ENCODE measurements at places on chromosomes 4 and X. TPM values are rescaled to one million over a fixed set of nuclear protein-coding genes. Genes with fewer than 3 reads are reported as not detected.

Gene SSX1
- total RNA-seq: not detected

GRCh38 chr4:100098681-100099080 is 91.6 kb downstream of the DDIT4L start:
- no peak overlapping the region for H3K27ac ChIP-seq
- H3K4me3 ChIP-seq: no peak overlapping the region
- H3K36me3 ChIP-seq: no peaks in the 10 kb centered on the region
- peaks cover 2% of the 10 kb centered on the region for H3K27me3 ChIP-seq
- no peak for DNase-seq

Gene PABPC5
- total RNA-seq: not detected

DNA sequence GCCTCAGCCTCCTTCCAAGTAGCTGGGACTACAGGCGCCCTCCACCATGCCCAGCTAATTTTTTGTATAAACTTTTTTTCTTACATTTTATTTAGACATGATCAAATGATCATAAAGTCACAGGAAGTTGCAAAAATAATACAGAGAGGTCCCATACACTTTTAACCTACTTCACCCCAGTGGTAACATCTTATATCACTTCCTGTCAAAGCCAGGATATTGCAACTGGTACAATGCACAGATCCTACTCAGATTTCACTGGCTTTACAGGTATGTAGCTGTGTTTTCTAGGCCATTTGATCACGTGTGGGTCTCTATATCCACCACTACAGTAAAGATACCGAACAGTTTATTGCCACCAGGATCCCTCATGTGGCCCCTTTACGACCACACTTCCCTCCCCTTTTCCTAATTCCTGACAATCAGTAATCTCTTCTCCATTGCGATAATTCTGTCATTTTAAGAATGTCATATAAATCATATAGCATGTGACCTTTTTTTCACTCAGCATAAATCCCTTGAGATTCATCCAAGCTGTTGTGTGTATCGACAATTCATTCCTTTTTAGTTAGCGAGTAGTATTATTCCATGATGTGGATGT is 18.0 kb downstream of the RPS6KA3 start:
- peaks cover 29% of the 10 kb centered on the region for H3K4me1 ChIP-seq
- DNase-seq: no peak
- H3K36me3 ChIP-seq: peaks cover 25% of the 10 kb centered on the region
- H3K4me3 ChIP-seq: no peak overlapping the region

GRCh38 chr4:127410201-127410600 is 222.6 kb upstream of the INTU start:
- no peak for DNase-seq
- no peak overlapping the region for H3K27ac ChIP-seq
- no peaks in the 10 kb centered on the region for H3K27me3 ChIP-seq
- H3K4me1 ChIP-seq: no peaks in the 10 kb centered on the region
- H3K36me3 ChIP-seq: no peaks in the 10 kb centered on the region

GRCh38 chr4:121952290-121952689 is 430 bp upstream of the TRPC3 start:
- no peaks in the 10 kb centered on the region for H3K36me3 ChIP-seq
- H3K27ac ChIP-seq: no peak overlapping the region
- peaks cover 17% of the 10 kb centered on the region for H3K4me1 ChIP-seq
- peak overlapping the region; percentile 56 for H3K4me3 ChIP-seq

DNA sequence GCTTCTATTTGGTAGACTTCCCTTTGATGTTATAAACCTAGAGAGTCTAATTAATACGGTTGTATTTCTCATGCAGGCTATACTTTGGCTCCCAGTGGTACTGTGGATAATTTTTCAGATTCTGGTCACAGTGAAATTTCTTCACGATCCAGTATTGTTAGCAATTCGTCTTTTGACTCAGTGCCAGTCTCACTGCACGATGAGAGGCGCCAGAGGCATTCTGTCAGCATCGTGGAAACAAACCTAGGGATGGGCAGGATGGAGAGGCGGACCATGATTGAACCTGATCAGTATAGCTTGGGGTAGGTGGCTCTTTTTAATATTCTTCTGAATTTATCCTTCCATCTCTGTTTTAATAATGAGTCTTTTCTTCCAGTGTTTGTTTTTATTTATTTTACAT is 249.7 kb downstream of the RAPGEF2 start:
- H3K36me3 ChIP-seq: peaks cover 9% of the 10 kb centered on the region
- H3K27me3 ChIP-seq: no peaks in the 10 kb centered on the region
- no peaks in the 10 kb centered on the region for H3K4me1 ChIP-seq
- DNase-seq: no peak

DNA sequence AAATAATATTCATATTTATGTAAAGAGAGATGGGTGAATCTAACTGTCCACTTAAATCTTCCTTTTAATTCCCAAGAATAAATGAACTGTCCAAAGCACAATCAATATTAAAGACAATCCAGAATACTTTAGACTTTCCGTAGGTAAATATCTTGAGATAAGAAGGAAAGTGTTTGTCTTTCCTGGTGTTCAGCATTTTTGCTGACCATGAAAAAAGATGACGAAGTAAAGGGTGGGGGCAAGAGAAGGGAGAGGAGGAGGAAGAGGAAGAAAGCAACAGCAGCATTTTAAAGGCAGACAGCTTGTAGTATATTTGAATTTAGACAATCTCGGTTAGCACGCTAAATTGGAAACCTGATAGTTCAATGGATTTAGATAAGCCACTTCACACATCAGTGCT is 498.2 kb downstream of the KCNIP4 start:
- H3K36me3 ChIP-seq: no peaks in the 10 kb centered on the region
- H3K4me3 ChIP-seq: no peak overlapping the region
- no peak for DNase-seq

Gene ZNF630
- total RNA-seq: 0.99 TPM

Gene BBS12
- total RNA-seq: 1.4 TPM

GRCh38 chr4:102627831-102628523 is 126.8 kb downstream of the NFKB1 start:
- peaks cover 62% of the 10 kb centered on the region for H3K4me1 ChIP-seq
- H3K4me3 ChIP-seq: no peak overlapping the region
- no peak overlapping the region for H3K27ac ChIP-seq
- H3K36me3 ChIP-seq: peaks cover 11% of the 10 kb centered on the region

DNA sequence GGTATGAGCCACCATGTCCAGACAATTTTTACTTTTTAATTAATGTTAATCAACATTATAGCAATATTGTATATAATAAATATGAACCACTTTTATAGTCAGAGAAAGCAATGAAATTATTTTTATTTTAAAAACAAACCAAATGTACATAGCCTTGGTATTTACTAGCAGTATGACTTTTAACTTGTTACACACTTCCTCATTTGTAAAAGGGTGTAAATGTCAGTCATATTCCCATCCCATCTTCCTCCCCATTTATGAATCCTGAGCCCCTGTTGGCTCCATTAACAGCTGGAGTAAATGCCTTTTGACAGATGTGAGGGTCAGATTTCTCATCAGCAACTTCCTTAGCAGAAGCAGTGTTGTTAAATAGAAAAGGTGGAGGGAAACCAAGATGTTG is 179.6 kb upstream of the SPRY1 start:
- no peaks in the 10 kb centered on the region for H3K36me3 ChIP-seq
- no peak overlapping the region for H3K27ac ChIP-seq
- H3K4me3 ChIP-seq: no peak overlapping the region

DNA sequence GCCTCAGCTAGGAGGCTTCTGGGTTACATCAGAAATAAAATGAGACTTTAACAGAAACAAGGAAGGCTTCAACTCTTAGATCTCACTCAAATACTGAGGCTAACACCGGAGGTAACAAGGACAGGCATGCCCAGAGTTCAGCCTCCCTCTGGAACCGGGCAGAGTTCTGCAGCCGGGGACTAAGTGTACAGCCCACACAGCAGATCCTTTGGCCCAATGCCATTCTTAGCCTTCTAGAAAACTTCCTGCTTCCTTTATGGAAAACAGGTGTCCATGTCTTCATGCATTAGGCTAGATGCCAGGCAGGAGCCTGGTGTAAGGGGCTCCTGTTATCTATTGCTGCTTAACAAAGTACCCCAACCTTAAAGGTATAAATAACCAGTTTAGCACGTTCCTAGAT is 369.7 kb downstream of the BCOR start:
- H3K4me3 ChIP-seq: no peak overlapping the region
- peaks cover 18% of the 10 kb centered on the region for H3K4me1 ChIP-seq
- no peak for DNase-seq
- H3K27ac ChIP-seq: no peak overlapping the region
- H3K27me3 ChIP-seq: peaks cover 2% of the 10 kb centered on the region
- peaks cover 2% of the 10 kb centered on the region for H3K36me3 ChIP-seq

- H3K4me1 ChIP-seq: peaks cover 36% of the 10 kb centered on the region
- peaks cover 18% of the 10 kb centered on the region for H3K36me3 ChIP-seq
- peak overlapping the region; percentile 82 for H3K4me3 ChIP-seq
- no peak for DNase-seq
- peak overlapping the region; percentile 96 for H3K27ac ChIP-seq
- peaks cover 9% of the 10 kb centered on the region for H3K27me3 ChIP-seq
Measured at GRCh38 chr4:102345795-102346100, 466 bp upstream of the SLC39A8 start.

DNA sequence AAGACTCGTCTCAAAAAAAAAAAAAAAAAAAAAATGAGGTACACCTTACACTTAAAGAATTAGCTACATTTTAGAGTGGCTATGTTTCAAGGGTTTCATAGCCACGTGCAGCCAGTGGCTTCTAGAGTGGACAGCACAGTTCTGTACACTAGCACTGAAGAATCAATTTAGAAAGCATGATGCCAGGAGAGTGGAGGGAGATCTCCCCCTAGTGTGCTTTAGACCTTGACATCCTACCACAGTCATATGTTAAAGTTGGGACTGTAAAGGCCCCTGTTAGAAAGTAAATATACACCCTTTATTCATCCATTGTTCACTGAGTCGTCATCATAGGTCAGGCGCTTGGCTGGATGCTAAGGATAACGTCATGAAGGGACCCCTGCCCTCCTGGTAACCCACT is 179.4 kb downstream of the QDPR start:
- H3K36me3 ChIP-seq: peaks cover 2% of the 10 kb centered on the region
- no peak overlapping the region for H3K27ac ChIP-seq
- peaks cover 29% of the 10 kb centered on the region for H3K4me1 ChIP-seq

Gene HOPX
- 63.6 TPM for total RNA-seq

- peaks cover 5% of the 10 kb centered on the region for H3K36me3 ChIP-seq
- peaks cover 19% of the 10 kb centered on the region for H3K4me1 ChIP-seq
- no peaks in the 10 kb centered on the region for H3K27me3 ChIP-seq
Measured at GRCh38 chr4:36260731-36261130, 16.4 kb upstream of the ARAP2 start.

Gene PRMT9
- total RNA-seq: 13.4 TPM

DNA sequence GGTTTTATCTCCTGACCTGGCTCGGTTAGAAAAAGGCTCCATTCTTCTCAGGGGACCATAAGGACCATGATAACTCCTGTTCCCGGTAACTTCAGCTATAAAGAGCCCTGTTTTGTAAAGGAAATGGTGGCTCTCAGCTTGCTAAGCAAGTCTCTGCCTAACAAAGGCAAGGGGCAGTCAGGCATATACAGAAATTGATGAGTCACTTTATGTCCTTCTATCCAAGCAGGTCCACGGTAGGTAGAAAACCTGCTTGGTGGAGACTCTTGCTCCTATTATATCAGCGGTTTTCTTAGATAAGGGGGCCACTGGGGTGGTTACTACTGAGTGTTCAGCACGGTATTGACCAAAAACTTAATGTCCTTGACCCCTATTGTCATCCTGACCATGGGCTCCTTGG is 203.0 kb upstream of the KLF8 start:
- H3K4me1 ChIP-seq: no peaks in the 10 kb centered on the region
- H3K27ac ChIP-seq: no peak overlapping the region
- no peaks in the 10 kb centered on the region for H3K27me3 ChIP-seq

Gene BMX
- total RNA-seq: not detected

DNA sequence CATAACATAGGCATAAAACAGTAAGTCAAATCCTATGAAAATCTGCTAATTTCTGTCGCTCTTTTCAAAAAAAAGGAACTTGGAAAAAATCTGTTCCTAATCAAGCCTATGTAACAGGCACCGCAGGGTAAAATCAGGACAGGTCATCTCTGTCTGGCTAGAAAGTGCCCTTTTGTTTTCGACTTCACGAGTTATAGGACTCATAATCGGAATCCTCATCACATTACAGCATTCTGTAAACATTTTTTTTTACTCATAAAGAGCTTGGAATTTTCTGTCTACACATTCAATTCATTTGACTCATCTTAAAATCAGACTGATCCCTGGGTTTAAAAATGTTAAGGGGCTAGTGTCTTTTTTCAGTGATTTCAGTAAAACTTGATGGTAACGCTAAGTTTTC is 181.7 kb upstream of the TBC1D9 start:
- H3K27ac ChIP-seq: no peak overlapping the region
- DNase-seq: no peak
- no peak overlapping the region for H3K4me3 ChIP-seq
- H3K36me3 ChIP-seq: no peaks in the 10 kb centered on the region
- no peaks in the 10 kb centered on the region for H3K4me1 ChIP-seq

Gene PAGE4
- not detected for total RNA-seq

GRCh38 chr4:127291316-127291715 is 341.4 kb upstream of the INTU start:
- H3K4me1 ChIP-seq: no peaks in the 10 kb centered on the region
- no peak overlapping the region for H3K27ac ChIP-seq
- no peaks in the 10 kb centered on the region for H3K27me3 ChIP-seq
- no peak overlapping the region for H3K4me3 ChIP-seq
- no peaks in the 10 kb centered on the region for H3K36me3 ChIP-seq

- H3K27me3 ChIP-seq: peaks cover 4% of the 10 kb centered on the region
- H3K27ac ChIP-seq: no peak overlapping the region
- DNase-seq: no peak
Measured at GRCh38 chr4:99961711-99962110, 11.6 kb upstream of the H2AZ1 start.

Gene PABPC4L
- not detected for total RNA-seq

- no peak overlapping the region for H3K4me3 ChIP-seq
- no peak overlapping the region for H3K27ac ChIP-seq
- DNase-seq: no peak
- H3K36me3 ChIP-seq: peaks cover 5% of the 10 kb centered on the region
- H3K27me3 ChIP-seq: peaks cover 5% of the 10 kb centered on the region
Measured at GRCh38 chr4:165170819-165171218, 36.5 kb upstream of the KLHL2 start.

DNA sequence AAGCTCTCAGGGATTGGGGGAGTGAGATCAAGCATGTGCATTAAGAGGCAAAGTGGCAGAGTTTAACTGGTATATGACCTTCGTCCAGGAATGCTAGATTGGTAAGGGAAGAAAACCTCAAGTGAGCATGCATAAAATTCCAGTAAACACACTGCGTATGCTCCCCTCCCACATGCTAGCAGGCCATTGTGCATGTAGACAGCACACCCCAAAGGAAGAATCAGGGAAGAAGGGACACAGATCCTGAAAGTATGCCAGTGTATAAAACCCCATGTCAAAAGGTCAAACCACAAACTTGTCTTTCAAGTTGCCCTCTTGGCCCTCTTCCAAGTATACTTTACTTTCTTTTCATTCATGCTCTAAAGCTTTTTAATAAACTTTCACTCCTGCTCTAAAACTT is 405.2 kb upstream of the CNKSR2 start:
- no peak for DNase-seq
- no peaks in the 10 kb centered on the region for H3K27me3 ChIP-seq
- H3K4me3 ChIP-seq: no peak overlapping the region
- H3K27ac ChIP-seq: no peak overlapping the region

Measured in activated CD8-positive, alpha-beta T cell treated with anti-CD3 and anti-CD28 coated beads, Interleukin-2, amount 10 ng/mL, durations not matched to agents 7 days and 5 days (primary cell).